Ascending aorta (tissue), 2 donors: ENCODE measurements at places on chromosomes 2 and 18.

DNA sequence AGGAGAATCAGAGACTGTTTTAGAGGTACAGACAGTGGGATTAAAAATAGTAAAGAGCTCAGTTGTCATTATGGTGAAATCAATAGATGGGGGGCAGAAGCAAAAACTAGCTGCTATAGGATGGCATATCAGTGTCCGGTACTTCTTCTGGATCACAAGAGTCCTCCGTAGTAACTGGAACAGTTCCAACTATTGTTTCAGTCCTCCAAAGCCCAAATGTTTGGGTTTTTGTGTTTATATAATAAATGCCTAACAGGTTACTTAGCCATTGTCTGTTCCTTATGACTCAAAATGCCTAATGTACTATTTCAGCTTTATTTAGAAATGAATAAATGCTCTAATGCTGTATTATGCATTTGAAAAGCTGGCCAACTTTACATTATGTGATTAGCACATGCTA lies 401.2 kb downstream of the PTH2R start:
- no peak for DNase-seq

GRCh38 chr2:42021464-42021863 lies 26.4 kb upstream of the PKDCC start:
- DNase-seq = no peak

- DNase-seq = no peak
Measured at GRCh38 chr18:24474406-24474805, 14.0 kb downstream of the HRH4 start.

GRCh38 chr2:178846458-178846802 lies 39.2 kb upstream of the TTN start:
- no peak for DNase-seq

GRCh38 chr2:84906108-84906899 lies 848 bp downstream of the TMSB10 start:
- DNase-seq = no peak

- DNase-seq = no peak
Measured at GRCh38 chr2:75833386-75833785, 122.7 kb upstream of the GCFC2 start.

DNA sequence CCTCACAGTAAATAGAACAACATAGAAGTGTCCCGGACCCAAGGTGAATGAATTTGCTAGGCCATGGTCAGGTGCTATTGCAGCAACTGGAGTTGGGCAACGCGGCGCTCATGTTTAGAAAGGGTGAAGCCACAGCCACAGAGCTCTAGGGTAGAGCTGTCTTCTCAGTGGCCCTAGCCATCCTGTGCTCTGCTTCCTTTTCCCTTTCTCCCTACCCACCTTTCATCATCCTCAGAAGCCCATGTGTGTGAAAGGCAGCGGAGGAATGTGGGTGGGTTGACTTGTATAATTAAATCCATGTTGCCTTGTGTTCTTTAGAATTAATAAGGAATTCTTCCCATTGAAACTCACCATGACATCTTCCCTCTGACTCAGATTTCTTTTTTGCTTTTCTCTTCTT lies 336.7 kb downstream of the OSR1 start:
- DNase-seq = no peak

- DNase-seq = no peak
Measured at GRCh38 chr2:109159096-109159495, 30.1 kb downstream of the SH3RF3 start.
